Camera-type eye (tissue), 1 donor: ENCODE measurements at places on chromosomes 13 and 19. TPM values are rescaled to one million over a fixed set of nuclear protein-coding genes. Genes with fewer than 3 reads are reported as not detected.

The ZNF682 gene
- 10.9 TPM for total RNA-seq

The ACER1 gene
- total RNA-seq, result not detected

The CBARP gene
- total RNA-seq, result 6.2 TPM

The JAK3 gene
- 3.4 TPM for total RNA-seq

The ZNF208 gene
- 34.3 TPM for total RNA-seq

The SLC46A3 gene
- 12.0 TPM for total RNA-seq

The TTC9B gene
- 5.7 TPM for total RNA-seq

The TRPC4 gene
- 4.9 TPM for total RNA-seq

The SMIM44 gene
- 6.5 TPM for total RNA-seq

The RGCC gene
- total RNA-seq, result 38.8 TPM

The SMIM17 gene
- 7.1 TPM for total RNA-seq

The KLK2 gene
- not detected for total RNA-seq

The RASL11A gene
- 9.6 TPM for total RNA-seq

The SLC17A7 gene
- total RNA-seq, result 78.0 TPM

The TMEM238 gene
- total RNA-seq, result 0.99 TPM

The RFX2 gene
- total RNA-seq, result 10.3 TPM

The PEX11G gene
- total RNA-seq, result 2.3 TPM

The RGL3 gene
- 2.5 TPM for total RNA-seq
